Erythroblast (primary cell): ENCODE measurements at places on chromosomes 7 and 10.
A peak's percentile ranks its signal among the peaks of the same experiment; 100 is the strongest.

GRCh38 chr7:30510124-30511075 is 5.8 kb upstream of the GGCT start:
- peak; percentile 60 for DNase-seq

DNA sequence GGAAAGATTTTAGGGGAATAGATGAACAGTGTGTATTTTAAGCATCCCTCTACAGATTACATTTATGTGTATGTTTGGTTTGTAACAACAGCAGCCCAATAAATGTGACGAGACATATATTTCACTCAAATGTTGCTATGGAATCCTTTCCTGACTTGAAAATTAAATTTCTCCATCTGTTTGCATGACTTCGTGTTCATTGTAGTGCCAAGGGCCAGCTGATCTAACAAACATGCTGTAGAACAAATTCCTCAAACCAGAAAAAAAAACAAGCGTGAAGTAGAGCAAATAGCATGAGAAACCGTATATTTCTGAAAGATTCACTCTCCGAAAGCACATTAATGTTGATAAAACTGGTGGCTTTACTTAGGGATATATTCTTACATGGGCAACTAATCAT is 87.8 kb downstream of the NRCAM start:
- DNase-seq = no peak

- DNase-seq = no peak
Observed at GRCh38 chr7:36598054-36598674, 126.1 kb downstream of the AOAH start.

DNA sequence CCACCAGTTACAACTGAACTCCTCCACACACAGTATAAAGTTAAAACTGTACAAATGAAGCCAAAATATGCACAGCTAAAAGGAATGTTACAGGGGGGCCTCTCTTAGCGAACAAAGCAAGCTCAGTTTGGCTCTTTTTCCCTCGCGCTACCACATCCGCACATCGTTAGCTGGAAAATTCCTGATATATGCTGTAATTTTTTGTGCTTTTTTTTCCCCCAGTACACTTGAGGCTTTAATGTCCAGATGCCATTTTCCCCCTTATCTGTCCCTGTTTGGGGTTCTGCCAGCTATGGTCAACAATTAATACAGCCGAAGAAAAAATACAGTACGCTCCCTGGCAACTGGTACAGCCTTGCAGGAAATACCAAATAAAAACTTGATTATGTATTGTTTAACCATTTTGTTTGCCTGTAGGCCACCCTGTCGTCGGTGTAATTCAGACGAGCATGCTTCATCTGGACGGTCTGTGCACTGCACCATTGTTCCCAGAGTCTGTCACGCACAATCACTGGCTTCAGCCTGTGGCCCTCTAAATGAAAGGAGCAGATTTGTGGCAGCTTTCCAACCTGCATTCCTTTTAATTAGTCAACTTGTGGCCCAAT is 108.1 kb upstream of the FAM133B start:
- no peak for DNase-seq

- no peak for DNase-seq
Observed at GRCh38 chr7:11650030-11650429, 182.0 kb downstream of the THSD7A start.

DNA sequence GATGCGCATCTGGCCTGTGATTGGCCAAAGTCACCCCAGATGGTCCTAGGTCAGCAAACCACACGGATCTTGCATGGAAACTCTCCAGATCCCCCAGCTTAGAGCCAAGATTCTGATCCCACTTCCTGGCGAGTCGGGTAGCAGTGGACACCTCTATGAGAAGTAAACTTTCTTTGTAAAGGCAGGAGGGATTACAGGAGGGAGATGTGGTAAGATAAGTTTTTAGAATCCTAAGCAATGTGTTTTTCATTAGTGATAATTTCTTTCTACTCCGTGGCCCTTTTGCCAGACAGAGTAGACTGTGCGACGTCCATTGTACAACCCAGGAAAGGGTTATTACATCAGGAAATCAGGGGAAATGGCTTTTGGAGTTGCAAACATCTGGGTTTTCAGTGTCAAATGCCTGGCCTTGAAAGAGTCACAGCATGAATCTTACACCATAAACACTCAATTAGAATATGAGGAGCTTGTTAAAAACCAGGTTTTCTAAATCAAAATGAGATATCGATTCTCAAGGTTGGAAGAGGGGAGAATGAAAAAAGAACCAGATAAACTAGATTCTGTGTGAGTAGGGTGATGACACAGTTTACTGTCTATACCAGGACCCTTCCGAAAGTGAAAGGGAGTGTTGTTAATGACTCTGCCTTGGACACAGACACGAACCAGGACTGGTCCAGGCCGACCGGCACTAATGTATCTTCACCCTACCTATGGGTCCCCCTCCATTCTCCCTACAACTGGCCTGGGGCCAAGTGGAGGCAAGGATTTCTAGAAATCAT is 61.9 kb upstream of the WAC start:
- DNase-seq = no peak
